ENCODE measurements at places on chromosomes 13 and 19.
A peak's percentile ranks its signal among the peaks of the same experiment; 100 is the strongest.

DNA sequence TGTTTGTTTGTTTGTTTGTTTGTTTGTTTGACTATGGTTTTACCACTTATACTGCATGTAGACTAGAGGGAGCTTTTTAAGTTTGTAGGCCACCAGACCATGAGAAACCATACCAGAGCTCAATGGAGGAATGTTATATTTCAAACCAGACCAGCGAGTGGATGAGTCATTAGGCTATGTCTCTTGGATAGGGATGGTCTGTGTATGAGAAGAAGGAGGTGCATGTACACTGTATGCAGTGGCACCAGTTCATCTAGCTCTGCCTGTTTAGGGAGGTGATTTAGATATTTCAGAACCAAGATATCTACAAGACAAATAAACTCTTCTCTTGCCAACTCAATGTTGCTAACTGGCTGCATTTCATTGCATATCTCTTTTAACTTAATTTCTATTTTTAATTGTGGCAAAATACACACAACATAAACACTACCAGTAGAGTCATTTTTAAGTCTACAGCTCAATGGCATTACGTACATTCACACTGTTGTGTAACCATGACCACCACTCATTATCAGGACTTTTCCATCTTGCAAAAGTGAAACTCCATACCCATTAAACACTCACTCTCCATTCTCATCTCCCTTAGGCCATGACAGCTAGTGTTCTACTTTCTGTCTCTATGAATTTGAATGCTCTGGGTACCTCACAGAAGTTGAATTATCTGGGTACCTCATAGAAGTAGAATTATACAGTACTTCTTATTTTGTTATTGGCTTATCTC is 29.2 kb downstream of the SYDE1 start:
- peaks cover 18% of the 10 kb centered on the region for H3K27me3 ChIP-seq
- H3K36me3 ChIP-seq, result no peaks in the 10 kb centered on the region
- H3K4me1 ChIP-seq, result no peaks in the 10 kb centered on the region
- H3K27ac ChIP-seq, result no peak overlapping the region
- H3K4me3 ChIP-seq, result no peak overlapping the region

DNA sequence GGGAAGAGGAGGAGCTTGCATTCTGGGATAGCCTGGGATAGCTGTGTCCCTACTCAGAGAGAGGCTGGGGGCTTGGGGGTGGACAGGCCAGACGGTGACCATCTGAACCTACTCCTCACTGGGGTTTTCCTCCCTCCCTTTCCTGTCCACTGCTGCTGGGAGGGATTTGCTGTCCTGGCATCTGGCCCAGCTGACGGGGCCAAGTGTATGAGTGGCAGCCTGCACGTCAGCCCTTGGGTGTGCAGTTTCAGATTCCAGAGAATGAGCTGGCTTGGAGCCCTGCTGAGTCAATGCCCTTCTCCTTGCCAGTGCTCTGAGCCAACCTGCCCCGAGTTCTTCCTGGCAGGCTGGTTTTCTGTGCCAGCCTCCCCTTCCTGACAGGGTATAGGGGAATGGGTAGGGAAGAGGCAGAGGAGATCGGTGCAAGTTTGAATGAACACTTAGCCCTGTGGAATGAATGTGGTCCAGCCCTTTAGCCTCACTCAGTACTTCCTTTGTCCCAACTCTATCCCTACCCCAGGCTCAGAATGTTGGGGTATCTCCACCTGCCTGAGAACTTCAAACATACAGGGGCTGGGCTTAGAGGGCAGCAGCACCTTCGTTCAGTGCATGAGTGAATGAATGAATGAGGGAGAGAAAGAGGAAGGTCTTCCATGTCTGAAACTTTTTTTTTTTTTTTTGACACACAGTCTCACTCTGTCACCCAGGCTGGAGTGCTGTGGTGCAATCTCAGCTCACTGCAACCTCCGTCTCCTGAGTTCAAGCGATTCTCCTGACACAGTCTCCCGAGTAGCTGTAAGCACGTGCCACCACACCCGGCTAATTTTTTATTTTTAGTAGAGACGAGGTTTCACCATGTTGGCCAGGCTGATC is 1.8 kb upstream of the ANGPTL4 start:
- no peak for DNase-seq
- H3K4me1 ChIP-seq, result peaks cover 14% of the 10 kb centered on the region
- H3K4me3 ChIP-seq, result no peak overlapping the region
- H3K27me3 ChIP-seq, result peaks cover 33% of the 10 kb centered on the region

- no peak overlapping the region for H3K4me3 ChIP-seq
- H3K27ac ChIP-seq, result no peak overlapping the region
- no peaks in the 10 kb centered on the region for H3K4me1 ChIP-seq
- no peaks in the 10 kb centered on the region for H3K27me3 ChIP-seq
- no peak for DNase-seq
- H3K36me3 ChIP-seq, result no peaks in the 10 kb centered on the region
These were observed 6.9 kb upstream of the OVOL3 start for GRCh38 chr19:36103842-36104552.

DNA sequence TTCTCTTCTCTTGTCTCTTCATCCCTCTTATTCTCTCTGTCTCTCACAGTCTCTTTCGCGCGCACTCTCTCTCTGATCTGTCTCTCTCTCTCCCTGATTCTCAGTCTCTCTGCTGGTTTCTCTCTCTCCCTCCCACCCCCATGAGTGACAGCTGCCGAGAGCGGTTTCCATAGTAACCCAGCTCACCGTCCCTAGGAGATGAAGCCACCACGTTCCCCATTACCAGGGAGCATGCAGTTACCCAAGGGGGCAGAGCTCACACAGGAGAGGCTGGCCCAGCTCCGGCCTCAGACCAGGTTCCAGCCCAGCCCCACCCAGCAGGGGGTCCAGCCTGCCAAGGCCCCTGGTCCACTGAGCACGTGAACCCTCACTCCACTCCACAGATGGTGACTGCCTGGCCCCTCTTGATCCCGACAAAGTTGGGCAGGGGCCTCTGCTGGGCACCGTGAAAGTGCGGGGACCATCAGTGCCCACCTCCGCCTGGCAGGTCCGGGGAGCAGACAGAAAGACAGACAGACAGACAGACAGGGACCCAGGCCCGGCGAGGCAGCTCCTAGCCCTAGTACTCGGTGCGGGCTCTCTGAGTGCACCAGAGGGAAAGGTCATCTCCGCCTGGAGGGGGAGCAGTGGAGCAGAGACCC is 50.6 kb downstream of the CELF5 start:
- no peaks in the 10 kb centered on the region for H3K36me3 ChIP-seq
- H3K4me3 ChIP-seq, result peak overlapping the region; percentile 81
- no peak overlapping the region for H3K27ac ChIP-seq
- peaks cover 18% of the 10 kb centered on the region for H3K4me1 ChIP-seq

DNA sequence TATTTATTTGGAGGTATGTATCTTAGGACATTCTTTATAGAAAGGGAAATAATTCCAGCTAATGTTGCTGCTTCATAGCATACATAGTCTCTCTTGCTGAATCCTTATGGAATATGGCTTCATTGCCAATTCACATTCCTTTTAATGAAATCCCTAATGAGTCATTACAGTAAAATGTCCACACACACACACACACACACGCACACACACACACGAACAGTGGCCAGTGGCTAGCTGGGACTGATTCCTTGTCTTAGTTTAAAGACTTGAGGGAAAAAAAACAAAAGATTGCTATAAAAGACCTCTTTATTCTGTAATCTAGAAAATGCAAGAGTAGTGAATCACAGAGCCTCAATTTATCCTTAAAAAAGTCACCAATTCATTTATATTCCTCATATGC is 301.6 kb downstream of the SLITRK6 start:
- no peak overlapping the region for H3K27ac ChIP-seq
- no peaks in the 10 kb centered on the region for H3K27me3 ChIP-seq
- no peaks in the 10 kb centered on the region for H3K36me3 ChIP-seq
- no peak overlapping the region for H3K4me3 ChIP-seq
- no peak for DNase-seq
- no peaks in the 10 kb centered on the region for H3K4me1 ChIP-seq

GRCh38 chr19:32223595-32224370 is 121.6 kb upstream of the ZNF507 start:
- peaks cover 23% of the 10 kb centered on the region for H3K27me3 ChIP-seq
- DNase-seq, result no peak
- no peak overlapping the region for H3K27ac ChIP-seq
- no peaks in the 10 kb centered on the region for H3K36me3 ChIP-seq

DNA sequence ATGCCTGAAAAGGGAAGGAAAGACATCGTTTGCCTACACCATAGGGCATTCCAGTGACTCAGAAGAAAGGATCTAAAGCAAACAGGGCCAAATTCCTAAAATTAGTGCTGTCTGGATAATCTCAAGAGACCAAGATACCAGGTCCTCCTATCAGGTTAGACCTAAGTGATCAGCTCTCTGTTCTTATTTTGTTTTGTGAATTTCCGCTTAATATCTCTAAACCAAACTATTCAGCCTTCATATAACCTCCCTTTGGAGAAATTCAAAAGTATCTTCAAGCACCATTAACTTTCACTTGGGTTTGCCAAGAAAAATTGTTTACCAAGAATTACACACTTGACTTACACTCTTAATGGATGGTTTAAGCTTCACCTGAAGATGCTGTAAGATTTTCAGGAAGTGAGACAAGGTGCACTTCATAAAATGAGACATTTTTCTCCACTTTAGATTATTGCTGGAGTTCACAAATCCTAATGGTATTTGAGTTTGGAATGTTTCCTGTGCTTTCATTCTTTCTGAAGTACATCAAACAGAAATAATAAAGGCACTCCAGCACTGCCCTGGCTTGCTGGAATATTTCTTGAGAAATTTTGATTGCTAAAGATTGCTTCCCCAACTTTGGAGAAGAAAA is 376.1 kb downstream of the LMO7 start:
- no peaks in the 10 kb centered on the region for H3K36me3 ChIP-seq
- H3K27me3 ChIP-seq, result no peaks in the 10 kb centered on the region
- DNase-seq, result no peak
- no peak overlapping the region for H3K4me3 ChIP-seq

- H3K4me1 ChIP-seq, result peaks cover 35% of the 10 kb centered on the region
- H3K4me3 ChIP-seq, result peak within 1 kb of the TSS; percentile 90
- no peaks in the 10 kb centered on the region for H3K27me3 ChIP-seq
- DNase-seq, result peak; percentile 94
- peaks cover 38% of the 10 kb centered on the region for H3K36me3 ChIP-seq
These were observed at the start of gene TSEN34 for GRCh38 chr19:54191011-54191810. TSEN34 (plus strand) TSS chr19:54191308; CDS start chr19:54191365, 57 bp downstream.

DNA sequence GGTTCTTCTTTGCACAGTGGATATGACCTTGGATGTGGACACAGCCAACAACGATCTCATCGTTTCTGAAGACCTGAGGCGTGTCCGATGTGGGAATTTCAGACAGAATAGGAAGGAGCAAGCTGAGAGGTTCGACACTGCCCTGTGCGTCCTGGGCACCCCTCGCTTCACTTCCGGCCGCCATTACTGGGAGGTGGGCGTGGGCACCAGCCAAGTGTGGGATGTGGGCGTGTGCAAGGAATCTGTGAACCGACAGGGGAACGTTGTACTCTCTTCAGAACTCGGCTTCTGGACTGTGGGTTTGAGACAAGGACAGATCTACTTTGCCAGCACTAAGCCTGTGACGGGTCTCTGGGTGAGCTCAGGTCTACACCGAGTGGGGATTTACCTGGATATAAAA is 9.4 kb downstream of the RFPL4AL1 start:
- no peak overlapping the region for H3K4me3 ChIP-seq
- H3K27me3 ChIP-seq, result peaks cover 28% of the 10 kb centered on the region
- DNase-seq, result no peak
- H3K4me1 ChIP-seq, result no peaks in the 10 kb centered on the region

- no peak for DNase-seq
- no peaks in the 10 kb centered on the region for H3K4me1 ChIP-seq
These were observed 43.1 kb downstream of the TSHZ3 start for GRCh38 chr19:31306006-31306753.

DNA sequence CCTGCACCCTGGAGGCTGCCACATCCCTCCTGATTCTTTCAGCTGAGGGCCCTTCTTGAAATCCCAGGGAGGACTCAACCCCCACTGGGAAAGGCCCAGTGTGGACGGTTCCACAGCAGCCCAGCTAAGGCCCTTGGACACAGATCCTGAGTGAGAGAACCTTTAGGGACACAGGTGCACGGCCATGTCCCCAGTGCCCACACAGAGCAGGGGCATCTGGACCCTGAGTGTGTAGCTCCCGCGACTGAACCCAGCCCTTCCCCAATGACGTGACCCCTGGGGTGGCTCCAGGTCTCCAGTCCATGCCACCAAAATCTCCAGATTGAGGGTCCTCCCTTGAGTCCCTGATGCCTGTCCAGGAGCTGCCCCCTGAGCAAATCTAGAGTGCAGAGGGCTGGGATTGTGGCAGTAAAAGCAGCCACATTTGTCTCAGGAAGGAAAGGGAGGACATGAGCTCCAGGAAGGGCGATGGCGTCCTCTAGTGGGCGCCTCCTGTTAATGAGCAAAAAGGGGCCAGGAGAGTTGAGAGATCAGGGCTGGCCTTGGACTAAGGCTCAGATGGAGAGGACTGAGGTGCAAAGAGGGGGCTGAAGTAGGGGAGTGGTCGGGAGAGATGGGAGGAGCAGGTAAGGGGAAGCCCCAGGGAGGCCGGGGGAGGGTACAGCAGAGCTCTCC is 6.9 kb upstream of the CEACAM5 start:
- no peak overlapping the region for H3K27ac ChIP-seq

DNA sequence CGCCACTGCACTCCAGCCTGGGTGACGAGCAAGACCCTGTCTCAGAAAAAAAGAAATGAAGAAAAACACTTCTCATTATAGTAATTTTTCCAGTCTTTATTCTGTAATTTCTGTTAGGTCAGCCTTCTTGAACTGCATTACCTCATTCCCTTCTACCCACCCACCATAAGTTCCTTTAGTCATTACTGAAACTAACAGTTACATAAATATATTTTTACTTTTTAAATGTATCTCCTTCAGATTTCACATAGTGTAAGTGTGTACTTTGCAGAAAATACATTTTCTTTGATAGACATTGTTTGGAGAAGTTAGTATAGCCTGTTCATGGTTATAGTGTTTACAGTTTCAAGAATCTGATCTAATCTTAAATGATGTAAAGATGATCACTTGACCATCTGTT is 31.7 kb upstream of the KCTD4 start:
- no peak overlapping the region for H3K27ac ChIP-seq
- no peak overlapping the region for H3K4me3 ChIP-seq
- H3K36me3 ChIP-seq, result peaks cover 14% of the 10 kb centered on the region
- peaks cover 3% of the 10 kb centered on the region for H3K4me1 ChIP-seq
- no peaks in the 10 kb centered on the region for H3K27me3 ChIP-seq

GRCh38 chr13:20130652-20131051 is 30.2 kb downstream of the GJA3 start:
- no peak overlapping the region for H3K4me3 ChIP-seq
- no peak overlapping the region for H3K27ac ChIP-seq
- H3K36me3 ChIP-seq, result no peaks in the 10 kb centered on the region
- H3K27me3 ChIP-seq, result peaks cover 17% of the 10 kb centered on the region
- H3K4me1 ChIP-seq, result peaks cover 11% of the 10 kb centered on the region
- DNase-seq, result no peak

DNA sequence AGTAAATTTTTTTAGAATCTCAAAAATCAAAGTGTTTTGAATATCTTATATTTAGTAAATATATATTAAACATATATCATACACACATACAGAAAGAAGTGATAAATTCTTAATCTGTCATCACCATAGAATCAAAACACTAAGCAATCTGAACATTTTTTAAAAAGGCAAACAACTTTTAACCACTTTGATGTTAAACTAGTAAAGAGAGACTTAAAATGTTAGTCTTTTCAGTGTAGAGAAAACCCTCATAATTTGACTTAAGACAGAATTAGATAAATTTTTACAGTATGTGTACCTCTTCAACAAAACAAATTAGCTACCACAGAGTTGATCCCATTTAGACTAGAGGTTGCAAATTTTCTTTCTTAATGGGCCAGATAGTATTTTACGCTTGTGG is 13.4 kb downstream of the SUPT20H start:
- H3K4me1 ChIP-seq, result peaks cover 2% of the 10 kb centered on the region
- no peak overlapping the region for H3K4me3 ChIP-seq
- no peak for DNase-seq
- H3K36me3 ChIP-seq, result peaks cover 55% of the 10 kb centered on the region
- H3K27me3 ChIP-seq, result no peaks in the 10 kb centered on the region

- H3K27me3 ChIP-seq, result no peaks in the 10 kb centered on the region
- H3K36me3 ChIP-seq, result peaks cover 70% of the 10 kb centered on the region
- peaks cover 2% of the 10 kb centered on the region for H3K4me1 ChIP-seq
- DNase-seq, result no peak
- no peak overlapping the region for H3K4me3 ChIP-seq
These were observed 12.5 kb downstream of the ZNF611 start for GRCh38 chr19:52722062-52723003.
